ENCODE measurements at places on chromosomes 5 and 9.

- no peak for DNase-seq
Observed at GRCh38 chr5:39016587-39017275, 57.5 kb downstream of the RICTOR start.

DNA sequence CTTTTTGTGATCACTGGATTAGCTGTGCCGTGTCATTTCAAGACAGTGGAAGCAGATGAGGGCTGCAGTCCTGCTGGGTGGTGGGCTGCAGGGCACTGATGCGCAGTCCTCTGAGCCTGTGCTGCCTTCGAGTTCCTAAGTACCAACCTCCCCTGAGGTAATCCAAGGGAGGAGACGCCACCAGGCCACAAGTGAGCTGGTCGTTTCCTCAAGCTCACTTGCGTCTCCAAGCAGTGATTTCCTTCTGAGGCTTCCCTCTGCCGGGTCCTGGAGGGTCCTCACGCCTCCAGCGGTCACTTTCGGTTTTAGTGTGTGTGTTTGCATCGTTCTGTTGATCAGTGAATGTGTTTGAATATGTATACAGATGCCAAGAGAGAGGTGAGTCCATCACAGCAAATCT lies 115.7 kb downstream of the TRIO start:
- DNase-seq, result no peak

GRCh38 chr9:34995670-34996060 lies 6.1 kb downstream of the DNAJB5 start:
- DNase-seq, result no peak

DNA sequence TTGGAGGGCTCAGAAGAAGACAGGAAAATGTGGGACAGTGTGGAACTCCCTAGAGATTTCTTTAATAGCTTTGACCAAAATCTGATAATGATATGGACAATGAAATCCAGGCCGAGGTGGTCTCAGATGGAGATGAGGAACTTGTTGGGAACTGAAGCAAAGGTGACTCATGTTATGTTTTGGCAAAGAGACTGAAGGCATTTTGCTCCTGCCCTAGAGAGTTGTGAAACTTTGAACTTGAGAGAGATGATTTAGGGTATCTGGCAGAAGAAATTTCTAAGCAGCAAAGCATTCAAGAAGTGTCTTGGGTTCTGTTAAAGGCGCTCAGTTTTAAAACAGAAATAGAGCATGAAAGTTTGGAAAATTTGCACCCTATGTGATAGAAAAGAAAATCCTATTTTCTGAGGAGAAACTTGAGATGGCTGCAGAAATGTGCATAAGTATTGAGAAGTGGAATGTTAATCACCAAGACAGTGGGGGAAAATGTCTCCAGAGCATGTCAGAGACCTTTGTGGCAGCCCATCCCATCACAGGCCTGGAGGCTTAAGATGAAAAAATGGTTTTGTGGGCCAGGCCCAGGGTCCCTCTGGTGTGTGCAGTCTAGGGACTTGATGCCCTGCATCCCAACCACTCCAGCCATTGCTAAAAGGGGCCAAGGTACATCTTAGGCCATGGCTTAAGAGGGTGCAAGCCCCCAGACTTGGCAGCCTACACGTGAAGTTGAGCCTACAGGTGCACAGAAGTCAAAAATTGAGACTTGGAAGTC lies 463.7 kb upstream of the TLE4 start:
- DNase-seq, result no peak

GRCh38 chr5:14464671-14465070 lies 116.9 kb upstream of the OTULINL start:
- no peak for DNase-seq

GRCh38 chr5:41722359-41722950 lies 147.8 kb downstream of the OXCT1 start:
- no peak for DNase-seq

DNA sequence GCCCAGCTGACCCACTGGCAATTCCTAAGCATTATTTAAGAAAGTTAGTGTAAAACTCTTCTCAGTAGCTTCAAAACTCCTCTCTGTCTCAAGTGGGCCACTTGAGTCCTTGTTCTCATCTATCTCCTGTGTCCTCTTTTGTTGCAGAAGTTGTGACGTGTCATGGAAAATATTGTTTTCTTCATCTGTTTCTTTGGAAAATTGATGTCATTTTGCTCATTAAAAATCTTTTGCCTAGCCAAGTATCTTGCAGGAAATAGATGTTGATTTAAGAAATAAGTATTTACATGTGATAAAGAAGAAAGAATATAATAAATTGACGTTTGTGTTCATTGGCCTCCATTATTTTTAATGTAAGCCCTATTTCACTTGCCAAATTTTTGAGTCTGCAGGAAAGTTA lies 1158.4 kb upstream of the SEMA6A start:
- DNase-seq, result no peak

GRCh38 chr9:5336688-5337087 lies 3.0 kb downstream of the RLN1 start:
- DNase-seq, result no peak

DNA sequence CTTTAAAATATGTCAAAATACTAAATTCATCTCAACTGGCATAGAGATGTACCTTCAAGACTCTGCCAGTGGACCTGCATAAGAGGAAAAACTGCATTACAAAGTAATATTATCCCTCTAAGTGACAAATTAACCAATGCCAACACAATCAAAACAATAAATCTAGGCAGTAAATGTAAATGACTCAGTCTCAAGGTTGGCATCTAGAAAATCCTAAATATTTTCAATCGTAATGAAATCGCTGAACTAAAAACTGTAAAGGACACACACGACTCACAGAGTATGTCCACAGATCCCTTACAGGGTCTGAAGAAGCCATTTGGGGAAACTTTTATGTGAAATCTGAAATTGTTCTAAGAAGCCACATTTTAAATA lies 31.2 kb downstream of the ERMP1 start:
- no peak for DNase-seq

GRCh38 chr9:16063241-16063591 lies 510.4 kb downstream of the CCDC171 start:
- no peak for DNase-seq

- DNase-seq, result no peak
Observed at GRCh38 chr9:14369011-14369410, 55.1 kb upstream of the NFIB start.

- DNase-seq, result no peak
Observed at GRCh38 chr5:133051061-133051541, 712 bp upstream of the HSPA4 start.

DNA sequence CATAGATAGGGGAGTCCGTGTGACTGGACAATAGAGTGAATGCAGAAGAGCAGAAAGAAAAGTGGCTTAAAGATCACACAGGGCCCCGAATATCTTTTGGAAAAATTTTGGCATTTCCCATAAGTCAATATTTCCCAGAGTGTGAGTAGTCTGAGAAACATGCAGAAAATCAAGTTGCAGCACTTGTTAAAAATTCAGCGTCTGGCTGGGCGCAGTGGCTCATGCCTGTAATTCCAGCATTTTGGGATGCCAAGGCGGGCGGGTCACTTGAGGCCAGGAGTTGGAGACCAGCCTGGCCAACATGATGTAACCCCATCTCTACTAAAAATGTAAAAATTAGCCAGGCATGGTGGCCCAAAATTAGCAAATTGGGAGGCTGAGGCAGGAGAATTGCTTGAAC lies 227.0 kb downstream of the DRD1 start:
- DNase-seq, result no peak

DNA sequence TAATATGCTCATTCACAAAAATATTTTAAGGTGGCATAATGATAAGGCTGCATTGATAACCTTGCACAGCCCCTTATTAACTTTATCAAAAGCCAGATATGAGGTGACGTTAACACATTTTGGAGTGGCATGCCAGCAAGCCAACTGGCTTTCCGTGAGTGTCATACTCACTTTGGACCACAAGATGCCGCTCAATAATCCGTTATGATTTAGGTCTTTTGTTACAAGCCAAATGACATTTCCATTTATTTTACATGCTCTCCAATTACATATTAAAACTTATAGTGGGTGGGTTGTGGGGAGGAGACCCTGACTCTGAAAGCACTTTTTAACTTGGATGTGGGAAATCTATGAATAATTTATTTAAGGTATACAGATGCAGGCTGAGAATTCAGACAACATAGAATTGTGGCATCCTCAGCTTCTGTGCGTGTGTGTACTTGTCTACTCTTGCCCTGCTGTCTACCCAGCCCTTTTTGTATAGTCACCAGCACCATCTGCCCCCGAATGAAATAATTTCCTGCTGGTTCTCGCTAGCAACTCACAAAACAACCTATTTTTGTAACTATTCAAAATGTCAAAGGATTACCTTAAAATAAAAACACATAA lies 305.1 kb downstream of the PSAT1 start:
- DNase-seq, result peak; percentile 63

DNA sequence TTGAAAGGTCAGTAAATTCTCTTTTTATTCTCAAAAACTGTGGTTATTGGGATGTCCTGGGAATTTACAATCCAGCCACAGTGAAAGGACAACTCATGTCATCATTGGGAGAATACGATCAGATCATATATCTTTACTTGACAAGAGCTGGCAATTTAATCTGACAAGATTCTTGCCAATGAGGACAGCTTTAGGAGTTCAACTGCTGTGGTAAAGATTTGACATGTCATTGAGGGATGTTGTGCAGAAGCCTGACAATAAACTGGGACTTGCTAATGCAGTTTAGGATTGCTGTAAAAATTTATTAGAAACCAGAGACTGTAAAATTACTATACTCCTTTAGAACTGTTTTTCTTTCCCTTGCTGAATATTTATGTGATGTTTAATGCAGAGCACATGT lies 1131.0 kb downstream of the MAT2B start:
- no peak for DNase-seq

Data from DMS 273 treated with DMSO at 0.1 percent for 48 hours (cell line).